Erythroblast (primary cell): ENCODE measurements at places on chromosomes 7 and 10.

DNA sequence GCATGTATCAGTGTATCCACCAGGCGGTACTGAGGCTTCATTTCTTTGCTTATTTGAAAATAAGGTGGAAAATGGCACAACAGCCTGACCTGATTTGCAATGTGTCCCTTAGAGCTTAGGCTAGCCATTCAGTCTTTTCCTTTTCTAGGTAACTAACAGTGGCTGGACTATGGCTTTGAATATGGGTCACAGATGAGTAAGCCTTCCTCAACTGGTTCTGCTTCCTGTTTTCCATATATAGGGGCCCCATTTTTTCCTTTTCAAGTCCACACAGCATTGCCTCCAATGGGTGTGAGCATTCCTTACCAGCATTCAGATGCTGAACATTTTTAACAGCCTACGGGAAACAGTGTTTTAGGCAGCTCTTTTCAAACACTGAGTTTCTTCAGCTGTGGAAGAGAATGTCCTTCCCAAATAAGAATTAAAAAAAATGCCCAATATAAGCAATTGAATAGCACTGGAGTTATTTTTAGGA lies 3.9 kb upstream of the ITGB1 start:
- DNase-seq: no peak

- DNase-seq: no peak
Observed at GRCh38 chr7:115116773-115117715, 195.2 kb downstream of the MDFIC start.

GRCh38 chr10:7320072-7320471 lies 90.8 kb downstream of the SFMBT2 start:
- no peak for DNase-seq

- no peak for DNase-seq
Observed at GRCh38 chr7:69778138-69778537, 179.9 kb downstream of the AUTS2 start.

DNA sequence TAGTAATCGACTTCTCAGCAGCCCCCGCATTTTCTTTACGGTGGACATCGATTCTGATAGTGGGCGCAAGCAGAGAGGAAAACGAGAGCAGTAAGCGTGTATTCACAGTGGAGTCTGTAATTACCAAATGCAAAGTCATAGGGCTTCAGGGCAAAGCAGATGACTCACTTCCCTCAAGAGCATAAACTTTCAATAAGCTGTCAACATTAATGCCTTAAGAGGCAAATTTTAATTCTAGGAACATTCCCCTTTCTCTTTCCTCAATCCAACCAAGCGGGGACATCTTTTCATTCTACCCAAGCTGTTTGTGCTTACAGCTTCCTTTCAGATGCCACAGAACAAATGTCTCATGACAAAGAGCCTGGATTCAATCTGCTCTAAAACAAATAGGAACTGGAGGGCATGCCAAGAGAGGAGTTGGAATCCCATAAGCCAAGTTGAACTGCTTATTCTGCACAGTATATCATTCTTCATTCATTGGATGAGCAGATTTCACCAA lies 48.6 kb downstream of the MALSU1 start:
- DNase-seq: no peak

GRCh38 chr10:59781511-59781910 lies 28.3 kb upstream of the MRLN start:
- DNase-seq: no peak

DNA sequence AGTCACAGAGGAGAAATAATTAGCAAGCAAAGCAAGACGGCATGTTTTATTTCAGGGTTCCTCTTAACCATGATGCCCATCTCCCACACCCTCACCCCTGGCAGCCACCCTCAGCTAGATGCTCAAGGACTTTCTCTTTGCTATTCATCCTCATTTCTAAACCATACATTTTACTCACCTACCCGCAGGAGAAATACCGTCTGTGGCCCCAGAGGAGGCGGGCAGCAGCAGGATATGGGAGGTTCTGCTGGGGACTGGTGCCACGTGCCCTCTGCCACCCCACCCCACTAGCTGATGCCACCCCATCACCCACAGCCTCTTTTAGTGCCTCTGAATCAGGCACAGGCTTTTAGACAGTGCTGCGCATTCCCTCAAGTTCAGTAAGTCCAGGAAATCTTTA lies 168.7 kb upstream of the ITGB1 start:
- DNase-seq: no peak
